Stimulated activated CD4-positive, alpha-beta T cell treated with anti-CD3 and anti-CD28 coated beads, TNF-alpha, amount 100 ng/mL, for 24 hours (primary cell): ENCODE measurements at places on chromosomes 7 and 10.
A peak's percentile ranks its signal among the peaks of the same experiment; 100 is the strongest.

DNA sequence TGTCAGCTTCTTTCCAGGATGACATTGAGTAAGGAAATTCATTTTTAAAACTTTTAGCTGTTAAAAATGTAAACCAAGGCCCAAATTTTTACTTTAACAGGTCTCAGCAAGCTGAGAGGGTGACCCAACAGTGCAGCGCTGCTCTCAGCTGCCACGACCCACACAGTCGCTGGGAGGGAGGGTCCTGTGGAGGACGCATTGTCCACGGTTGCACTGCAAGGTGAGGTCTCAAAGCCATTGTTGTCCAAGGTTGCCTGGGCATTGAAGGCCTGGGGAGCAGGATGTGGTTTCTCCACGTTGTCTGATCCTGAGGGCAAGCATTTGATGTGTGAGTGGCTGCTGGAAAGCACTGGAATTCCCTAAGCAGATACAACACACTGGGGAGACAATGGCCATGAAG lies 15.1 kb upstream of the VIPR2 start:
- no peak for DNase-seq

GRCh38 chr7:30330134-30331111 lies 46.0 kb downstream of the ZNRF2 start:
- no peak for DNase-seq

DNA sequence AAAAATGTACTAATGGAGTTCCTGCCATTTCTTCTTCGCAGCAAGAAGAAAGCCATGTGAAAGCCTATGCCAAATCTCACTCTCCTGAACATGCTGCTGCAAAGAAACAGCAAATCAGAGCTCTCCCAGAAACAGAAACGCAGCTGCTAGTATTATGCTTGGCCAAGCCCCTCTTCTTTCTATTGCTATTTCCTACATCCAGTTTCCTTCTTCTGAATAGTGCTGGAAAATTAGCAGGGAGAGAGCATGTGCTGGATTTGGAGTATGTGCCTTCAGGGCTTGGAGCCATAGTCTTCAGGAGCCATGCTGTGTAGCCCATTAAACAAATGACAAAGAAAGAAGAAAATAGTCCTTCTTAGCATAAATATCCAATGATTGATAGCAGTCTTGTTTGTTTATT lies 852.0 kb upstream of the PHF14 start:
- no peak for DNase-seq

GRCh38 chr10:29998142-29998808 lies 61.1 kb downstream of the JCAD start:
- DNase-seq: peak; percentile 59

- no peak for DNase-seq
These were observed 71.9 kb downstream of the JCAD start for GRCh38 chr10:29987471-29987870.

DNA sequence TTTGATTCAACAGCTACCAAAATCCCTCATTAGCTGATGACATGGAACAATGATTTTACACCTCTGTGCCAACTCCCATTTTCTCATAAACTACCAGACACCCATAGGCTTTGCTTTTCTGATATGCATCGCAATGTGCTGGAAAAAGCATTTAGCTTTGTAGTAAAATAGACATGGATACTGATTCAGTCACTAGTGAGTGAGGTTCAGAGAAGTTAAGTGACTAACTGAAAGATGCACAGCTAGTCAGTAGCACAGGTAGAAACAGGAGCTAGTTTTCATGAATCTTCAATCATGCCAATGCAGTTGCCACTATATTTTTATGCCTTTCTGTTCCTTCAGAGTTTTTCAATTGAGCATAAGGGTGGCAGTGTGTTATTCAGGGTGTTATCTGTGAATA lies 38.7 kb downstream of the PRKG1 start:
- no peak for DNase-seq

DNA sequence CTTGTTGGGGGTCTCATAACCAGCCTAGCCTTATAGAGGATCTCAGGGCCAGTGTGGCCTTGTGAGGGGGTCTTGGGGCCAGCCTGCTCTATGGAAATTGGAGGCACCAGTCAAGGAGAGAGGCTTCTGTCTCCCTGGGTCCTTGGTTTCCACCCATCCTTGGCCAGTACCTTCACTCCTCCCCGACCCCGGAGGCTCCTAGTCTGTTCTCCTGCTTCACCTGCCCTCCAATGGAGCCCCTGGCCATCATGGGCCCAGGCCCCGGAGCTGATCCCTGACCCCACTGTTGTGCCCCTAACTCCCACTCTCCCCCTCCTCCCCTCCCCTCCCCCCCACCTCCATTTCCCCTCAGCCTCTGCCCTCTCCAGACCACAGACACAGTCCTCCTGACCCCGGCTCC lies 29.7 kb downstream of the RASGEF1A start:
- no peak for DNase-seq

DNA sequence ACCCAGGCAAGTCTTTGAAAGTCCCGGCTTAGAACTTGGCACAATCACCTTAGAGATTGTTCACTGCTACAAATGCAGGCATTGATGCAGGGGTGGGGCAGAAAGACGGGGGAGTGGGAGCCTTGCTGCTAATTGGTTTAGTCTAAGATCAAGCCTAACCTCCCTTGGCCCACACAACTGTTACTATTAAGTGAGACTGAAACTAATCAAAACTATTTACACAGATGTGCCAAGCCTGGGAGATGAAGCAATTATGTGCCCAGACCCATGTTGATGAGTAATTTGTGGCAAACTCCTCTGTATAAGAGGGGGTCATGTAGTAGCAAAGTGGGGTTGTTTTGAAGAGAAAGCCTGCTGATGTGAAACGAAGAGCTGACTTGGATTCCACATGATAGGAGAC lies 178.2 kb upstream of the ITGB1 start:
- DNase-seq: no peak

DNA sequence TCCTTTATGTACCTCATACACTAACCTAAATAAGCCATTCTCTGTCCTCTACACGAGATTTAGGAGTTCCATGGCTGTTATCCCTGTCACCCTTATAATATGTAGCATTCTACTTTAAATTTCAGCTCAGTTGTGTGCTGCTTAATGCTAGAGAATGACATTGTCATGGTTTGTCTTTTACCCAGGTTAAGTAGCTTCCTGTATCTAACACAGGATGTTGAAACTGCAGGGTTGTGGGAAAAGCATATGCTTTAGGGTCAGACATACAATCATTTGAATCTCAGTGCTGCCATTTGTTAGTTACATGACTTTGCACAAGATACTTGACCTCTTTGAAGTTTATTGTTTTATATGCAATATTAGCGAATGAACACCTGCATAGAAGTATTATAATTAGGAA lies 235.1 kb upstream of the CACNA2D1 start:
- no peak for DNase-seq

GRCh38 chr7:34821932-34822558 lies 164.0 kb downstream of the NPSR1 start:
- DNase-seq: no peak

GRCh38 chr7:134995239-134996096 lies 9.2 kb downstream of the AGBL3 start:
- DNase-seq: no peak

DNA sequence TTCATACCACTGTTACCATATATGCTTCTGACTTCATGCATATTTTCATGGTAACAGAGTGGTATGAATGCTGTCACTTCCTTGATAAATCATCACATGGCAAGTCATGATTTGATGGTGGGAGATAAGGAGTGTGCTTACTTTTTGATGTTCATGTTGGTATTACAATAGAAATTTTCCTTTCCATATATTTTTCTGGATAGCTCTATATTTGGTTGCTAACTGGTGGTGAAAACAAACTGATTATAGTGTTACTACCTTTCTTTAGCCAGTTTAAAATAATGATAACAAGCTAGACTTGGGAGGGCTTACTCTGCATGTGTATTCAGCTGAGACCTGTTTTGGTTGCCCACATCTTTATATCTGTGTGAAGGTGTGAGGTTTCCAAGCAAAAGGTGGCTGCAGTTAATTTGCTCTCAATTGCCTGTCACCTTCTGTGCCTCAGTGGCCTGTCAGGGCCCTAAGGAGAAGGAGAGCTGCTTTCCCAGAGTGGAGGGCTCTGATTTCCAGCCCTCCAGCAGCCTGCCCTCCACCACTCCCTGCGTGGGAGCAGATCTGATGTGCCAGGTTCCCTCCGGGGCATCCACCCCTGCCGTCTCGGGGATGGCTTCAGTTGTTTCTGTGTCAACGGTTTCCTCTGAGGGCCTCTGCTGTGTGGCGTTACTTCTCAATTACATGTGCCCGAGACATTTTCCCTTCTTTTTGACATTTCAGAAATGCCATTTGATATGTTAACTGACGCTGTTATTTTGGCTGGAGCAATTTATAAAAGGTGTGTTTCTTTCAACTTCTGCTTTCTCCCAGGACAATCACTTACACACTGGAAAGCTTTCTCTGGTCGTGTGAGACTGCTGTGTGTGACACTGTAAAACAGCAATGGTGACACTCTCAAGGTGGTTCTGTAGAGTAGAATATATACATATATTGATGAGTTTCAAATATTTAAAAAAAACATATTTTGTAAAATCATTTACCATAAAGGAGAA lies 107.7 kb upstream of the KLF6 start:
- no peak for DNase-seq

DNA sequence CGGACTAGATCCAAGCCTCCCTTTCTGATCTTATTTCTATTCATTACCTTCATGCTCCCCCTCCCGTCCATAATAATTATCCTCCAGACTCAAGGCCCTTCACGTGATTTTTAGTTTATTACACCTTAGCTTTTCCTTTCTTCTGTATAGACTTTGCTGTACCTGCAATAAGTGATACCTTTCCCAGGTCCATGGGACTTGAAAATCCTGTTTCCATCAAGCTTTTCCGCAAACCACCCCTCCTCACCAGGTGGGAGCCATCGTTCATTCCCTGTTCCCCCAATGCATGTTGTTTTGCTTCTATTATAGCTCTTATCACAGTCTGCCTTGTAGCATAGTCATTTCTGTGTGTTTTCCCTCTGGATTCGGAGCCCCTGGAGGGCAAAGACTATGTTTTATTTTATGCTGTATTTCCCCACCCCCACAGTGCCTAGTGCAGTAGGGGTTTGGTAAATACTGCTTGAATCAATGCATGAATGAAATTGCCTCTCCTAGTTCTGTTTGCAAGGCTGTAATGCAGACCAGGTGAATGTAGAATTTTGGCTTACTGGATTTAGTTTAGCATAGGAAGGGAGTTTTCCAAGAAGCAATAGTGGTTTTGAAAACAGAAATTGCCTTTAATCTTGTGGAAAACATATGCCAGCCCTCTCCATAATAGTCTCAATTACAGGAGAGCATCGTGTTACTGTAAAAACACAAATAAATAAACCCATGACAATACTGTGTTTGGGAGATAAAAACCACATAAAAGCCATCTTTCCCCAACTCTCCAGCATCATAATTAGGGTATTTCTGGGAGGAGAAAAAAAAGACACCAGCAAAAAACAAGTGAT lies 213.4 kb downstream of the AUTS2 start:
- DNase-seq: no peak

GRCh38 chr7:28013441-28013840 lies 167.2 kb downstream of the JAZF1 start:
- DNase-seq: no peak

DNA sequence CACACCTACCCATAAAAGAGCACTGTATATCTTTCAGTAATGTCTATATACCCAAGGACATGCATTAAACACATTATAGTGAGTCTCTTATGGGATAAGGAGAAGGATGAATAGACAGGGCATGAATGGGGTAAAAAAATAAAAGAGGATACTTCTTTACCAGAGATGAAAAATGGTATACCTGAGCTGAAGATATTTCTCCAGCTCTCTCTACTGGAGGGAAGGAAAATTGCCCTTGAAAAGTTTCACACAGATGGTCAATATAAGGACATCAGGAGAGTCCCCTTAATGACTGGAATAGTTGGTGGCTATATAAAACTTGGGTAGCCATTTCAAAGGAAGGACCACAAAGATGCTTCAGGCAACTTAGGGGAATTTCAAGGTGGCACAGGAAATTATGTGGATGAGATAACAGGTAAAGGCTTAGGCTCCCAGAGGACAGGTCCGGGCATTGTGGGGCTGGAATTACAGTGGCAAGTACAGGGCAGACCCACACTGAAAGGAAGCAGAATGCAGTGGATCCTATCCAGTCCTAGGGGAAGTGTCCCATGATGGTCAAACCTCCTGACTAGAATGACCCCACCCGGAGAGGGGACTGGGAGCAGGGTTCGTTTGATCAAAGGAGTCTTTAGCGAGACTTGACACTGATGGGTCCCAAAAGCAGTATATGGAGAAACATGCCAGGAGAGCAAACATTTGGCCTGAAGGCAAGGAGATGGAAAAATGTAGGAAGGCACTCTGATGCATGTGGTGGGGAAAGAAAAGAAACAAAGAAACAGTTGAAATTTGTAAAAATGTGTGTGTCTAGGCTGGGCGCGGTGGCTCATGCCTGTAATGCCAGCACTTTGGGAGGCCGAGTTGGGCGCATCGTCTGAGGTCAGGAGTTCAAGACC lies 35.6 kb downstream of the PLAU start:
- DNase-seq: no peak

GRCh38 chr7:27940341-27940740 lies 200.4 kb downstream of the TAX1BP1 start:
- no peak for DNase-seq

DNA sequence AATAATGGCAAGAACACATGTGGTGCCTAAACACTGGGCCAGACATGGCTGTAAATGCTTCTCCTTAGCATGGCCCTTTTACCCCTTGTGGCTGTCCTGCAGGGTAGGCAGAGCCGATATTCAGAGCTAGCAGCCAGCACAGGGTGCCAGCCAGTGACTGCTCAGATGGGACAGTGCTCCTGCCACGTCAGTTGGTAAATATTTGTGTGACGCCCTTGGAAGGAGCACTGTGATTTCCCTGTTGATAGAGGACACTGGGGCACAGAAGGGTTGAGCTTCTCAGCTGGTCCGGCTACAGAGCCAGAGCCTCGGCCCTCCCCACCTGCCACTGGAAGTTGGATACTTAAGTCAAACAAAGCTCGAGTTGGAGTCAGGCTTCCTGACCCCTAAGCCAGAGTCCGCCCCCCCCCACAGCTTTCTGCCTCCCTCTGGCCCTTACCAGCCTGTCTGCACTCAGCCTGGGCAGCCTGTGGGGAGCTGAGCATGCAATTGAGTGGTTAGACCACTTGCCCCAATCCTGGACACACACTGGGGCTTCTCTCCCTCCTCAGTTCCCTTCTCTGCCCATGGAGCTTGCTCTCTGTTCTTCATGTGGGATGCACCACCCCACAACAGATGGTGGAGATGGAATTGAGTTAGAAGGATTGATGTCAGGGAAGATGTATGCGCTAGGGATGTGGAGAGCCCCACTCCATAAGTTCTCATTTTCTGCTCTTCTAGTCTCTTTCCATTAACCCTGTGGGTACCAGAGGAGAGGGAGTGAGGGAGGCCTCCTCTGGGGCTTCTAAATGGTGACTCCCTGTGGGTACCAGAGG lies 350.8 kb downstream of the PLXNA4 start:
- DNase-seq: no peak

GRCh38 chr7:23205909-23206767 lies 24.3 kb downstream of the NUP42 start:
- no peak for DNase-seq

GRCh38 chr7:20249920-20250319 lies 32.7 kb upstream of the MACC1 start:
- no peak for DNase-seq

DNA sequence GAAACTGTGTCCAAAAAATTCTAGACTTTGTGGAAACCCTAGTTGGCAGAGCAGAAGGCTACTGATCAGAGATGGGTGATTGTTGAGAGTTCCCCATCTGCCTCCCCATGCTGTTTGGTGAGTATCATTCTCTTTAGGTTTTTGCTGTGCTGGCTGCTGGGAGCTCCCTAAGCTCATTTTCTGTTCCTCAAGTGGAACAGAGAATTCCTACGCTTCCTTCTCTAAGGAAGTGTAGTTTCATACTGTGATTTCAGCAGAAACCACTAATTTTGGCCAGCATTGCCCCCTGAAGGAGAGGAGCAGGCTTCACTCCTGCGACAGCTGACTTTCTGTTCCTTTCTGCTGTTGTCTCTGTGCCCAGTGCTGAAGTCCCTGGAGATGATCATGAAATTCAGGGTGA lies 355.3 kb upstream of the NPVF start:
- DNase-seq: no peak
